ENCODE measurements at places on chromosomes 2 and 18.

- no peak for DNase-seq
These were observed 195.8 kb downstream of the NDUFA10 start for GRCh38 chr2:239829326-239829725.

DNA sequence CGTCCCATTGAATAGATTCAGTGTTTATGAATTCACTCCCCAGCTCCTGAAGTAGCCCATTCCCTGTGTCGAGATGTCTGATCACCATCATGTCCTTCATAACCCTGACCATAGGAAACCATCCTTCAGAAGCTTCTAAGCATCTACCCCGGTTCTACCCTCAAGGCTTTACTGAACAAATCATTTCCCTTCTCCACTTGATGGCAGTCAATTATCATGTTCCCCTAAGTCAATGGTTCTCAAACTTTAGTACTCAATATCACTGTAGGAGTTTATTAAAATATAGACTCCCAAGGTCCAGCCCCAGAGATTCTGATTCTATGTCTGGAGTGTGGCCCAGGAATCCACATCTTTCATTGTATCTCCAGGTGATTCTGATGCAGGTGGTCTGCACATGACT is 228.4 kb upstream of the SP5 start:
- no peak for DNase-seq

GRCh38 chr2:56671973-56672569 is 488.3 kb downstream of the CCDC85A start:
- DNase-seq = no peak

- no peak for DNase-seq
These were observed 18.8 kb downstream of the TMEM87B start for GRCh38 chr2:112073875-112074274.

DNA sequence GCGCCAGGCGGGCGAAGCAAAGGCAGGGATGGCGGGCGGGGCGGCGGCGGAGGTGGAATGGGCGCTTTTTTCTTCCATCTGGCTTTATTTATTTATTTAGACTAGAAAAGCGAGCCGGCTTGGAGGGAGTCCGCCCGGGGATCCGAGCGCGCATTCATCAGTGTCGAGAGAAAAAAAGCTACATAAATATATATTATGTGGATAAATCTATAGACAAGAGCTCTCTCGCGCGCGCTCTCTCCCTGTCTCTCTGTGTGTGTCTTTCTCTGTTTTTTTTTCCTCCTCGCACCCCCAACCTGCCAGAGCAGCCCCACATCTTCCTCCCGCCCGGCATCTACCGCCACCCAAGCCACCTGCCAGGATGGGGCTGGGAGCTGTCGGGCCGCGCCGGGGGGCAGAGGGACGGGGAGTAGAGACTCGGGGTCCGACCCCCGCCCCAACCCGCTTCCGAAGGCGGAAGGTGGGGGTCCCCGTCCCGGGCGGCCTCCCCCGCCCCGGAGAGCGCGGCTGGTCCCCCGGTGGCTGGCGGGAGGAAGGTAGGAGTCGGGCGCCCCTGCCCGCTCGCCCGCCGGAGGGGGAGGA is 972 bp upstream of the CELF4 start:
- no peak for DNase-seq

GRCh38 chr2:143177096-143177786 is 48.0 kb downstream of the ARHGAP15 start:
- DNase-seq = peak; percentile 55

DNA sequence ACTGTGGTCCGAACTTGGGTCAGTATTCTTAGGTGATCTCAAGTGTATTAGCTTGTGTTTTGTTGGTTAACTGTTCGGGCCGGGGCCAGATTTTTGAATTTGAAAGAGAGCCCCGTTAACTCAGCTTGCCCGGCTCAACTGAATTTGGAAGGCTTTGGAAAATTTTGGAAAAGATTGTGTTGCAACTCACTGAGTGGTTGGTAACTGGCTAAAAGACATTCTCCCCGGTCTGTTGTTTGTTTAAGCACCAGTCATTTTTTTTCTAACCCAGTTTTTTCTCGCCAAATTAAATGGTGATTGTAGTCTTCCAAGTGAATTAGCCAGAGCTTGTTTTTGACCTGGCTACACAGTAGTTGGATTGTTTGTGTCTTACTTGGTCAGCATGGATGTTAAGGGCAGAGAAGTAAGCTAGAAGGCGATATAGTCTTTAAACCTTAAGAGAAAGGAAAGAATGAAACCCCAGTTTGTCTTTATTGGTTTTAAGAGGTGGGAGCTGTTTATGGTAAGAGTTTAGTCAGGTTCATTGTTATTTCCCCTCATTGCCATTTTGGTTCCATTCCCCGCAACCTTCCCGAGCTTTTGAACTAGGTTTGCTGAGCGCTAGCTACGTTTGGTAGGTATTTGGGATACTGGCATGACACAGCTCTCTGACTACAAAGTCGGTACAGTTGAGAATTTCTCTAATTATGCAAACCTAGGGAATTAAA is 2.4 kb downstream of the MAP4K4 start:
- no peak for DNase-seq

DNA sequence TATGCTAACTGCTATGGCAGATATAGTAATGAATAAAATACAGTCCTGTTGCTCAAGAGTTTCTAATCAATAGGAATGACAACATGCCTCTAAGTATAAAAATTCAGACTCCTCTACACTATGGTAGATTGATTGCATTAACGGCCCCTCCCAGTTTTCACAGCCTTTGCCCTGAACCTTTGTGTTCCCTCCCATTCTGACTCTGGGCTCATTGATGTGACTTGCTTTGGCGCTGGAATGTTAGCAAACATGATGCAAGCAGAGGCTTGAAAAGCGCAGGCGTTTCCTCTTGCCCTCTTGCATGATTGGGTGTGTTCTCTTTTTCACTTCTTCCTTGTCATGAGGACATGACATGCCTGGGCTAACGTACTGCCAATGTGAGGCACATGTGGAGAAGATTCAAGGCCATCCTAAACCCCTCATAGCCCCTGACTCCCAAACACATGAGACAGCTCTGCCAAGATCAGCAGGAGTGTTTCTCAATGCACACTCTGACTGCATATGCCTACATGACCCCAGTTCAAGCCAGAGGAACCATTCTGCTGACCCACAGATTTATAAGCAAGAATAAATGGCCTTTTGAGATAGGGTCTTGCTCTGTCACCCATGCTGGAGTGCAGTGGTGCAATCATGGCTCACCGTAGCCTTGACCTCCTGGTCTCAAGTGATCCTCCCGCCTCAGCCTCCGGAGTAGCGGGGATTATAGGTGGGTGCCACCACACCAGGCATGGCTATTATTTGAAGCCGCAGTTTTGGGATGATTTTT is 49.7 kb upstream of the CD28 start:
- DNase-seq = no peak

DNA sequence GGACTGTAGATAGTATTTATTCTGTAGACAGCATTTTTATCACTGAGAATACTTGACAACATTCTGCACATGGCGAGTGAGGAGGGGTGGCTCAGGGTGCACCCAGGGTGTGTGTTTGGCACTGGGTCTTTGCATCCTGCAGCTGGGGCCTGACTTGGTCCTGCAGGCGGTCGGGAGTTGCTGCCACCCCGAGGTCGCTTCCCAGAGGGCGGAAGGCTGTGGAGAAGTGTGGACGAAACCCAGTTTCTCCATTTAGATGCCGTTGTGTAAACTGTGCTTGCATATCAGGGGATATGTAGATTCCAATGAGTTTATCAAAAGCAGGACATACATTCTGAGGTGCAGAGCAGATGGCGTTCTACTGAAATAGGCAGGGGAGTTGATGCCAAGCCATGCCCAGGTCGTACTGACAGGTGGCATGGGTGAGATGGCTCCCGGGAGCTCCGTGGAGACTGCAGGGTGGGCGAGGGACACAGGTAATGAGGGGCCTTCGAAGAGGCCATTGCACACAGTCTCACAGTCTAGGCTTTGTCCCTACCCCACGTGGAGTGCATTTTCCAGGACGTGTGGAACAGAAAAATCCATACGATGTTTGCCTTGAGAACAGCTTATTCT is 74.5 kb downstream of the RTP5 start:
- no peak for DNase-seq
